ENCODE measurements at places on chromosomes 7 and 10.

GRCh38 chr10:78706256-78706655 lies 362.5 kb upstream of the ZMIZ1 start:
- DNase-seq: no peak

DNA sequence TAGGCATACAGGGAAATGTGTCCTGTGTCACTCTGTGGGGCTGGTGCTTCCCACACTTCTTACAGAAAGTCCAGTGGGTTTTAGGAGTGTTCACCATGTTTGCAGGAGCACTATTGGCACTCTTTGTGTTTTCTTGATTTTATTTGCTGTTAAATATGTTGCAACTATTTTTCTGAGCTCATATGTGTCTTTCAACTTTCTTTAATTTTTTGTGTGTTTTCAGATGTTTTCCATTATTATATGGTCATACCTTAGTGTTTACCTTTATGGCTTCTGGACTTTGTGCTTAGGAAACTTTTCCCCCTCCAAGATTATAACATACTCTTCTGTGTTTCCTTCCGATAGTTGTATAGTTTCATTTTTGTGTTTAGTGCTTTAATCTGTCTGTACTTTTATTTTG lies 20.8 kb upstream of the NUDCD3 start:
- no peak for DNase-seq

DNA sequence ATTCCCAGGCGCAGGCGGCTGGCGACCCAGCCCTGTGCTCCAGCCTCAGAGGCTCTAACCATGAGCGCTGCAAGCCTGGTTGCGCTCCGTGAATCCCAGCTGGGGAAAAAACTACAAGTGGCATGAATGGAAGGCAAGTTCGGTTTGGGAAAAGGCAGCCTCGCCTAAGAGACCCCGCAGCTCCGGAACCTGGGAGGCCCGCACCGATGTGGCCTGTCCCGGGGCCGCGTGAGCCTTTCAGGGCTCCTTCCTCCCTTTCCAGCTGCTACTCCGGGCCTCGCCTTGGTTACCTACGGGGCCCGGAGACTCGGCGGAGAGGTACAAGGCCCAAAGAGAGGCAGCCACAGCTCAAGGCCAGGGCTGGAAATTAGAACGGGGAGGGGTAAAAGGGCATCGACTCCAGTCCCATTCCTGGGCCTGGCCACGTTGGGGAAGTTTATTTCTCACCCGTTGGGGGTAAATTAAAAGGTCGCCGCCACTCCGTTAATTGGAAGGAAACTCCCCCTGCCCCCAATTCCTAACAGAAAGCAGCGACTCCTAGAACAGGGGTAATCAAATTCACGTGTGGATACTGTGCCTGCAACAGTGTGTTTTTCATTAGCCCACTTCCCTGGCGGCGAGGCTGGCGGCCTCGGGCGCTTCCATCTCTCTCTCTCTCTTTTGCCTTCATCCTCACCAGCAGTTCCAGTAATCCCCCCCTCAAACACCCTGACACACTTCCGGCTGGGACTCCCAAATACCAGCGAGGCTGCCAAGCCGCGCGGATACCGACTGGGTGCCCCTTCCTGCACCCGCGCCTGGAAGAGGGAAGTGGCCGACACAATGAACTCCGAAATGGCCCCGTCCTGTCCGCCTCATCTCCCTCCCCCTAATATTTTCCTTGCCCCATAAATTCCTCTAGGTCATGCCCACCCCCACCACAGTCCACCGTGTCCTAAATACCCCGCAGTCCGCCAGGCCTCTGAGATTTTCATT lies 1.5 kb upstream of the HOXA9 start:
- no peak for DNase-seq

DNA sequence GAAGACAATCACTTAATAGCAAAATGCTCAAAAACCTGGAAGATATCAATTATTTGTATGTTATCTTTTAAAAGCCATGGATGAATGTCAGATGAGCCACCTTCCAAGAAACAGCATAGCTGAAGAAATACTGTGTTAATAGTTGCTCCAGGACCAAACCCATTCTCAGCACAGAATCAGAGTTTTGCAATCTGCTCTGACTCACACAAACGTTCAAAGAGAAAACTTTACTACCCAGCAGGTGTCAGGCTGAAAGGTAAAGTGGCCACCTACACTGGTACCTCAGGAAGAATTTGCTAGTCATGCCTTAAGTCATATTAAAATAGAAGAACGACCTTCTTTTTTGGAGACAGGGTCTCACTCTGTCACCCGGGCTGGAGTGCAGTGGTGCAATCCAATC lies 526.5 kb downstream of the PARD3 start:
- DNase-seq: no peak

DNA sequence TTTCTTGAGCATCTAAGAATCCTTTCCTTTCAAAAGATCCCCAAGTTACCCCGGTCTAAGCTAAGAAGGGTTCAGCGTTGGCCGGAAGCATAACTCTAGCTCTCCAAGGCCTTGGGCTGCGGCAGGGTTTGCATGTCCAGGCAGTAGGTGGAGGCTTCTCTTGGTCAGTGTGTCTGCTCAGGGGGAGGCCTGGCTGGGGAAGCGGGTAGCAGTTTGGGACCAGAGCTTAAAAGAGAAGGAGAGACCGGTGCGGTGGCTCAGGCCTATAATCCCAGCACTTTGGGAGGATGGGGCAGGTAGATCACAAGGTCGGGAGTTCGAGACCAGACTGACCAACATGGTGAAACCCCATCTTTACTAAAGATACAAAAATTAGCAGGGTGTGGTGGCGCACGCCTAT lies 226.3 kb downstream of the MGMT start:
- DNase-seq: no peak

DNA sequence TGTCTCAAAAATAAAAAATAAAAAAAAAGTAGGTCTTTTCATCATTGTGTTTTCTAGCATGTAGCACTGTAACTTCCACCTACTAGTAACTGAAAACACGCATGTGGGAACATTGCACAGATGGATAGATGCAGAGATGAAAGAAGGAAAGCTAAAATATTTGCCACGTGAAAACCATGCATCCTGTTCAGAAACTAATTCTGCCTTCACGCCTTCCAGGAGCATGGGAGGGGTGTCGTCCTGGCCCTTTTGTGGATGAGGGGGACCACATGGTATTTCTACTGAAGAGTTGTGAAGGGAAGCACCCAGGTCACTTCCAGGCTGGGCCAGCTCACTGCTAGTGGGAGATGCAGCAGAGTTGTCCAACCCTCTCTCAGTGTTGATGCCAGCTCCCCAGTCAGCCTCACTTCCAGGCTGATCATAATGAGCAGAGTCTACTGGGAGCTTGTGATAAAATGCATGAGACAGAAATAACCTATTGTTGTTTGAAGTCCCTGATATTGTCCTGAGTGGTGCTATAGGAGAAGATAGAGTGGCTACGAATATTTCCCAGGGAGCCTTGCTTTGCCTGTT lies 287.1 kb upstream of the CELF2 start:
- DNase-seq: no peak

DNA sequence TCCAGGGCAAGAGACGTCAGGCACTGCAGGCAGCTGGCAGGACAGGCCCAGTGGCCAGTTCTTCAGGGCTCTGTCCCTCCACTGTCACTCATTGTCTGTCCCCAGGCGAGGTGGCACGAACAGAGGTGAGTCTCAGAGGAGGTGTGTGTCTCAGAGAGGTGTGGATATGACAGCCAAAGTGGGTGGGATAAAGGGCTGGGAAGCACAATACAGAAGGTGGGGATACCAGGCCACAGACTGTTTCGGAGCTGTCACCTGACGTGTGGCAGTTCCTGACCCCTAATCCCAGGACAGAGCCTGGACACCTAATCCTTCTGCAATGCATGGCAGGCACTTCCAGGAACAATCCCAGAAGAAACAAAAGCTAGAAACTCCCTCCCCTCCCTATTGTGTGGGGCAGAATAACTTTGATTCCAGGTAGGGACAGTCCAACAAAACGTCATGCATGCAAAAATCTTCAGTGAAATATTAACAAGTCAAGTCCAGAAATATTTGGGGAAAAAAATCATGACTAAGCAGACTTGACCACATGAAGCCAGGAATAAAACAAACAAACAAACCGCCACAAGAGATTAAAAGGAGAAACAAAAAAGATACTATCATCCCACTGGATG lies 11.6 kb downstream of the KLRG2 start:
- no peak for DNase-seq

GRCh38 chr10:36248304-36248981 lies 606.3 kb upstream of the FZD8 start:
- no peak for DNase-seq

DNA sequence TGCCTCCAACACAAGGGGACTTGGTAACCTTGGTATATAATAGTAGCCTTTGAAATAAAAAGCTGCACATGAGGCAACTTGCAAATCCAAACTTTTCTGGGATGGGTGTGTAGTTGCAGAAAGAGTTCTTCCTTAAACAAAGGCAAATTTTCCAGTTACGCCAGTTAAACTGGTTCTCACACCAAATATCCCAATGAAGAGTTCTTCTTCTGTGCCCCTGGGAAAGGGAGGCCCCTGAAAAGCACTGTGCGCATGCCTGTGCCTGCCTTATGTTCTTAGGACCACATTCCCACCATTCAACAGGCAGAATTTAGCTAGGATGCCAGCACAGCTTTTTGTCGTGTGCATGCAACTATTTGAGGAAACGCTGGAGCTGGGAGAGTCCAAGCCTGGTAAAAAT lies 164.8 kb upstream of the SLC25A13 start:
- no peak for DNase-seq

- DNase-seq: no peak
Measured at GRCh38 chr10:80579849-80580637, 42.3 kb downstream of the SH2D4B start.

DNA sequence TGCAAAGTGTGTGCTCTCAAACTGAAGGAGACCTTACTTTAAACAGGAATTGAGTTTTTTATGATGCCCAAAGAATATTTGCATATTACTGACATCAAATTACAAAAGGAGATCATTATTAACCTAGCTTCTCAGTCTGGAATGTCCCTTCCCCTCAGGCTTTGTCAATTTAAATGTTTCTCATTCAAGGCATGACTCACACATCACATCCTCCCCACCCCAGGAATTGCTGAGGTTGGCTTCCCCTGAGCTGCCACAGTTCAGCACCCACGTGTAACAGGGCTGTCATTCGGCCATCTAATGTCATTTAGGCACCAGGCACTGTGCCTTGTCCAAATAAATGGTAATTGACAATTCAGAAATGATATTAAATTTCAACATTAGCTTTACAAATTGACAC lies 305.9 kb upstream of the MGMT start:
- DNase-seq: no peak

DNA sequence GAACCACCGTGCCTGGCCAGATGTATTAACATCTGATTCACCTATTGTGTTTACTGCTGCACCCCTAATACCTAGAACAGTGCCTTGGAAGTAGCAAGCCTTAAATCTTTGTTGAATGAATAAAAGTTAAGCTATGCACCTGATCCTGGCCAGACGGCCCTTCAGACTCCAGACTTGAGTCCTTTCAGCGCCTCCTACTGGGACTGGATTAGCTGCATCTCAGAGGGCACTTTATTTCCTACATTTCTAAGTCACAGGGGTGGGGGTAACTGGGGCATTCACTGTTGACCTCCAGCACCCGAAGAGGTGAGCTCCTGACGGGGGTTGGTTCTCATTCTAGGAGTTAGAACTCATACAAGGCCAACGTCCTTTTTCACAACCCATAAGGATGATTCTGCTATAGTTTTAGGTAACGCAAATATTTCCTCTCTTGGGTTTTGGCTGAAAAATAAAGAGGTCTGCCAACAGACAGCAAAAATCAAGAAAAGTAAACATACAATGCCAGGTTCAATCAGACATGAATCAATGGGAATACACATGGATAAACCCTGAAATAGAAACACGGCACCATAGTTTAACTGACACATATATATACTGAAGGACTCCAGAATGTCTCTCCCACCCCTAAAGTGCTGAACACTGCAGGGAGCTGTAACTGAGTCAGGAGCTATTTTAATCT lies 48.0 kb upstream of the DLG5 start:
- no peak for DNase-seq

GRCh38 chr7:92880212-92881090 lies 44.1 kb upstream of the CDK6 start:
- no peak for DNase-seq

GRCh38 chr7:371779-372545 lies 82.0 kb downstream of the FOXL3 start:
- DNase-seq: no peak

GRCh38 chr10:45239642-45240041 lies 75.8 kb downstream of the OR13A1 start:
- DNase-seq: no peak

DNA sequence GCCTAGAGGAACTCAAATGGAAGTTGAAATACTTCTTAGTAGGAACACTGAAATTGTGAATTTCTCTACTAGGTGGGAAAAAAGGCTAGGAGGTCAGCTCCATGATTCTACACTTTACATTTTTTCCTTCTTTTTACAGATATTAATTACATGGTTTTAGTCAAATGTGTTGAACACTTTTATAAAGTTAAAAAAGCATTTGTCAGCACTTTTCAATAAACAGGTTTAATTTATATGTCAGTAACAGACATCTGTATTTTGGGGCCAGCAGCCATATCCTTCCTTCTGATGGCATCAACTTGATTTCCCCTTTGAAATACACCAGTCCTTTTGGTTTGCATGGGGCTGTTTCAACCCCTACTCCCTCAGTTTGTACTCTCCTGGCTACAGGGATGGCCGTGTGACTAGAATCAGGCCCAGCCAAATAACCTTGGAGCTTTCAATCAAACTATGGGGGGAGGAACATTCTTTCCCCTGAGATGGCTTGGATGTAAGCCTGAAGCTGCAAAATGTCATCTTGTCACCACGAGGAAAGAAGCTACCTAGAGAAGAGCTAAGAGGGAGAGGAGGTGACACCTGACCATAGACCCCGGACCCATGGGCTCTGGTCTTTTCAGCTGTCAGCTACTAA lies 171.0 kb upstream of the NEBL start:
- DNase-seq: no peak

DNA sequence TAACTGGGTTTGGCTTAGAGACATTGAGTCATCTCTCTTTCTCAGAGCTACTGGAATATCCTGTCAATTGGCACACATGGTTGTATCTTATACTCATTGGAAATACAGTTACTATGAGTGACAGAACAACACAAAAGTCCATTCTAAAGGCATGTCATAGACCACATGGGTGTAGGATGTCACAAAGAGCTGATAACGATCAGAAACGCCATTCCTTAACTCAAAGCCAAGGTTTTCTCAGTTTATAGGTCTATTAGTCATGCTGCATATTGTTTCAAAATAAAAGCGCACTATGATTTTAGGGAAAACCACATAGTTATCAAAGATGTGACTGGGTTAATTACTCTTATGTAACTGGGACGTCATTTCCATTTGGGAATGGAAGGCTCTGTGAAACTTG lies 147.2 kb upstream of the FAM171A1 start:
- no peak for DNase-seq

DNA sequence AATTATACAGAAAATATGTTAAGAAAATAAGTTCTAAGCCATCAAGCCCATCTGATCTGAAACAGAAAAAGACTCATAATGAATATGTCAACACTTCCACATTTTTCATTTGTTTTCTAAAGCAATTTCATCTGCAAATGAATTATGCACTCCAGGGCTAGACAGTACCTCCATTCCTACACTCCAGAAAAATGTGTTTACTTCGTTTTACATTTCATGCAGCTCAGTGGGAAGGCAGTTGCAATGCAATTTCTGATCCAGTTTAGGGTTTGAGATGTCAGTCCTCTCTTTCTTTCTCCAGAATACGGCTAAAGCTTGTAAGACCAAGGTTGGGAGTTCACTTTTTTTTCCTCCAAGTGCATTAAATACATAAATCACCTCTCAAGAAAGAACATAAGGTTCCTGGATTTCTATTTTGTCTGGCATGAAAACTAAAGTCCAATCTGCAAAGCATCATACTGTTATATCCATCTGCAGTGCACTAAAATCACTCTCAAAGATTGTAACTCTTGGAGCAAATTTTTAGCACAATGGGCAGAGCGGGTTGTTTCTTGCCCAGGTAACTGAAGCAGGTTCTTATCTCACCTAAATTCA lies 348.8 kb upstream of the C7orf33 start:
- DNase-seq: no peak

GRCh38 chr7:7795630-7796121 lies 77.3 kb upstream of the RPA3 start:
- DNase-seq: no peak

Data from stimulated activated CD8-positive, alpha-beta memory T cell treated with anti-CD3 and anti-CD28 coated beads, Interleukin-12 subunit alpha, Interleukin-12 subunit beta, amount 100 ng/mL, for 1 hour (primary cell).